ENCODE measurements at places on chromosomes 12 and 14.

DNA sequence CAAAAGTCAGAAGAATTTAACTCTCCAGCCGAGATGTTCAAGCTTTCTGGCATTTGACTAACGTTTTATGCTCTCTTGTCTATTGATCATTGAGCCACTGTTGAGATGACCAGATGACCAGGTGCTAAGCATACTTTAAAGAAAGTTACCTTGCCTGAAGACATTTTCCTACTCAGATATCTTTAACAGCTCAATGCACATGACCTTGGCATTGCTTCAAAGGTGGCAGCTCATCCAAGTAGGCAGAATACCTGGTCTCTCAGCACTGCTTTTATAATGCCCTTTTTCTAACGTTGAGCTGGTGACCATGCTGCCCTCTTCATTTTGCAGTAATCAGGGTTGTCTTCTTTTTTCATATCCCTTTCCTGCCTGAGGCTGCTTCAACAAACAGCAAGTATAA, 358.1 kb downstream of the RAD51B start:
- DNase-seq, result no peak

GRCh38 chr12:48985475-48985897, 7.4 kb downstream of the WNT1 start:
- DNase-seq, result no peak

- no peak for DNase-seq
These were observed 86.8 kb downstream of the SPRING1 start for GRCh38 chr12:116651089-116651488.

GRCh38 chr12:80056845-80057244, 42.5 kb upstream of the OTOGL start:
- no peak for DNase-seq

DNA sequence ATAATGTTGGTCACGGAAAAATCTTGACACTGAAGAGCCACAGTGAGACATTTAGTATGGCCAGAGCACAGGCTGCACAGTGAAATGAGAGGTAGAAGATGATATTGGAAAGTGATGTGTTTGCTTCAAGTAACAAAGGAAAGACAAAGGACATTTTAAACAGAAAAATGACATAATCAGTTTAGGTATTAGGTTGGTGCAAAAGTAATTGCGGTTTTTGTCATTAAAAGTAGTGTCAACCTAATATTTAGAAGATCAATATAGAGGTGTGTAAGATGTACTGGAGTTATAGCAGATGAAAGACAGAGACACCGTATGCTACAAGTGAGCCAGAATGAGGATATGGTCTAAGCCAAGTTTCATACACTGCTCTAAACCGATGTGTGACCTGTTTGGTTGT, 253.0 kb upstream of the PPFIA2 start:
- no peak for DNase-seq

DNA sequence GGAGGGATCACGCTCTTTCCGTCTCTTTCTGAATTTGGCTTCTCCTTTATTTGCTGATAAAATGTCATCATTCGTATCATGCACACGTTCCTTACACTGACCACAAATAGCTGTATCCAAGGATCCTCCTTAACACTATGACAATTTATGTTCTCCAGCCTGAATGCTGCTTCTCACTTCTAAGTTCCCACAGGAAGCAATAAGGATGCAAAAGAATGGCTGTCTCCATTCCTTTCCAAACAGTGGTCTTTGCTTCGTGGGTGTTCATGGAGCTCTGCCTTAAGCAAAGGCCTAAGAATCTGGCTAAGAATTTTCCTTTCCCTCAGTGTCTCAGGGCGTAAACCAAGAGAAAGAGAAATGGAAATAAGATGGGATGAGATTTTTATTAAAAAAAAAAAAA, 200.2 kb downstream of the ITPR2 start:
- no peak for DNase-seq

- DNase-seq, result no peak
These were observed 670 bp upstream of the BEGAIN start for GRCh38 chr14:100587763-100588411.

GRCh38 chr14:100738704-100739131, 12.0 kb downstream of the DLK1 start:
- DNase-seq, result no peak

DNA sequence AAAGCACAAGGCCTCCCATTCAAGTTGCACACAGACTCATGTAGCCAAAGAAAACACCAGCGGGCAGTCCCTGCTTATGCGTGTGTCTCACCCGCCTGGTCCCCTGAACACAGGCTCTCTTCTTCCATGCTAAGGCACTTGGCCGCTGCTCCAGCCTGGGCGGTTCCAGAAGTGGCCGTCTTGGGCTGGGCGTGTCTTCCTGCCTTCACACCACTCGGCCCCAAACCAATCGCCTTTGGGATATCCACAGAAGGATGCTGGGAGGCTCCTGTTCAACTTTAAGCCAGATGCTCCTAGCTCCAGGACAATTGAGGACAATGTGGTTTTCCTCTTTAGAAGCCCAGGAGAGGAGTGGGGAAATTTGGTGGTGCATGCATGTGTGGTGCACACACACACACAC, 2.2 kb downstream of the SCARB1 start:
- DNase-seq, result no peak

- no peak for DNase-seq
These were observed 148.8 kb downstream of the SLC41A2 start for GRCh38 chr12:104809251-104809650.

- DNase-seq, result no peak
These were observed 133.6 kb downstream of the PDE3A start for GRCh38 chr12:20501958-20502357.

GRCh38 chr12:111024205-111024801, 103.9 kb upstream of the MYL2 start:
- peak; percentile 17 for DNase-seq

DNA sequence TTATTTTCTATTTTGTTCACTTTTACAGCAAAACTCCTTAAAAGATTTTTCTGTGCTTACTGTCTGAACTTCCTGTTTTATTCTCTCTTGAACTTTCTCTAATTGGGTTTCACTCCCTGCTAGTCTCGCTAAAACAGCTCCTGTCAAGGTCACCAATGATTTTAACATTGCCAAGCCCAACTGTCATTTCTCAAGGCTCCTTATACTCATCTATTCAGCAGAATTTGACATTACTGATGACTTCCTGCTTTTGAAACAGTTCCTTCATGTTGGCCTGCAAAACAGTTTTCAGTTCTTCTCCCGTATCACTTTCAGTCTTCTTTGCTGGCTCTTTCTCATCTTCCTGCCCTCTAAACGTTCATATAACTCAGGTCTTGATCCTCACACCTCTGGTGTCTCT, 268.5 kb upstream of the USP15 start:
- DNase-seq, result peak; percentile 42

GRCh38 chr12:105813201-105813600, 325.6 kb downstream of the NUAK1 start:
- DNase-seq, result no peak

DNA sequence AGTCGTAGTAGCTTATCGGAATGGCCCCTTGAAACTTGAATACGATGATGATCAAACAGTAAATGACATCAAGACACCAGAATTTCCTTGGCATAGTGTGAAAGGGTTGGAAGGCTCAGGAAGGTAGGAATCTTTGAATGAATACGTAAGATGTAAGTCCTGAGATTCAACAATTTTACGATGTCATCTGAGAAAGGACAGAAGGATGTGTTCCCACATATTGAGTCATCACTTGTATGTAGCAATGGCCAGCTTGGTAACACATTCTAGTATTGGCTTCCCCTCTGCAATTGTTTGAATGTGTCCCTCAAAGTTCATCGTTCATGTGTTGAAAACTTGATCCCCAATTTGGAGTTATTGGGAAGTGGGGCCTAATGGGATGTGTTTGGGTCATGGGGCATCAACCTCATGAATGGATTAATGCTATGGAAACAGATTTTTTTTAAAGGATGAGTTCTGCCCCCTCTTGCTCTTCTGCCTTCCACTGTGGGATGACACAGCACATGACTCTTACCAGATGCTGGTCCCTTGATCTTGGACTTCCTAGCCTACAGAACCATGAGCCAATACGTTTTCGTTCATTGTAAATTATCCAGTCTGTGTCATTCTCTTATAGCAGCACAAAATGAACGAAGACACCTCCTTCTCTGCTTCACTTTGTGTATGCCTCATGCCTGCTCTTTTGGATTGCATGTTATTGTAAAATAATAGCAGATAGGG, 284.6 kb downstream of the BCAT1 start:
- DNase-seq, result no peak

DNA sequence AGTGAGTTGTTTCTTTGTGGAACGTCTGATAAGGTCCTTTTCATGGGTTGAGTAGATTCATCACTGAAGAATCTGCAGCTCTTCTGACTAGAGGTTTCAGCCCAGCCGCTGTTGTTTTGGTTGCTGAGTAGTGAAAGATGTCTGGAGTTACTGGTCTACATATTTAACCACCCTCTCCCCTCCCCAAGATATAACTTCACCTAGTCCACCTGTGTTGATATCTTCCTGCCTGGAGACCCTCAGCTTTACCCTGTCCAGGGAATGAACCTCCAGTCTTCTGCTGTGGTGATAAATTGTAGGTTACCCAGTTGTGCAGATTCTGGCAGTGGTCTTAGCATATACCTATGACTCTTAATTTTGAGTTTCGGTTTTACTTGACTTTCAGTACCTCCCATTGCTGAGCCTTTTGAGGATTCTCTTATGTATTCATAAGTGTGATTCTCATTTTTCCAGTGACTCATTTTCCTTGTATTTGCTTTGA, 62.9 kb downstream of the CCDC91 start:
- no peak for DNase-seq

DNA sequence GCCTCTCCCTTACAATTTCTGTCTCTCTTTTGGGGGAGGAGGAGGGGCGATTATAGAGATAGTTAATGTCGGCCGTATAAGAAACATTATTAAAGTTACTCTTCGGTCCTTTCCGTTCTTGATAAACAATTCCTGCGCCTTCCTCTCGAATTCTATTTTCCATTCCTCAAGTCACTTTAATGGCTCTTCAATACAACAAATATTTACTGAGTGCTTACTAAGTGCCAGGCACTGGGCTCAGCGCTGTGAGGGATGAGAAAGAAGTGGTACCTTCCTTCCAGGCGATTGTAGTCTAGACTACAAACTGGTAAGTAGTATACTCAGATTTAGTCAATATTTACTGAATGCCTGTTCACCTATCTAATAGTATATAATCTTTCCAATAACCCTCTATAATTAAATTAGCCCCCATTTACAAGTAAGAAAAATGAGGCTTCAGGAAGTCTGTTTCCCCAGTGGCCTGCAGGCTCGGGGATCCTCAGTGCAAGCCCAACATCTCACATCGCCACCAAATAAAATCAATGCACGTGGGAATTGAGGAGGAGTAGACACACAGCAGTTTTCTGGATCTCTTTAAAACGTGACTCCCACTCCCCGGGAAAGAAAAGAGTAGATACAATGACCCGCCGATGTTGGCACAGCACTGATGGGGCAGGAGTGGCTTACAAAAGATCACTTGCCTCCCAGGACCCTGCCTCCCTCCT, 589 bp upstream of the ZNF219 start:
- DNase-seq, result no peak

- DNase-seq, result no peak
These were observed 36.1 kb downstream of the EID3 start for GRCh38 chr12:104339663-104340062.

GRCh38 chr14:95432144-95433093, 84.0 kb downstream of the SYNE3 start:
- no peak for DNase-seq

DNA sequence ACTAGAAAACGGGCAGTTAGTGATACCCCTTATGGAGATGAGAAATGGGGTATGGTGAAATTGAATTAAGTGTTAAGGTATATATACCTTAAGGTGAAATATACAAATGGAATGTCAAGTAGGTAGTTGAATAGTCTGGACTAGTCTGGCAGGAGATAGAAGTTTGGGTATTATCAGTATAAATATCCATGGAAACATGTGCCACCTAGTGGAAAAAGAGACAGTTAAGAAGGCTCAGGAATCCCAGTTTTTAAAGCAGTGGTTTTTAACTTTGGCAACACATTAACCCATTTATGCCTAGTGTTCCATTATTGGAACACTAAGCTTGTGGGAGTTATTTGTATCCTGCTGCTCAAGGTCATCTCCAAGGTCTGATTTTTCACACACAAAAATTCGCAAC, 38.6 kb upstream of the TPH2 start:
- DNase-seq, result no peak

- no peak for DNase-seq
These were observed 31.6 kb downstream of the KRT80 start for GRCh38 chr12:52160200-52160599.

DNA sequence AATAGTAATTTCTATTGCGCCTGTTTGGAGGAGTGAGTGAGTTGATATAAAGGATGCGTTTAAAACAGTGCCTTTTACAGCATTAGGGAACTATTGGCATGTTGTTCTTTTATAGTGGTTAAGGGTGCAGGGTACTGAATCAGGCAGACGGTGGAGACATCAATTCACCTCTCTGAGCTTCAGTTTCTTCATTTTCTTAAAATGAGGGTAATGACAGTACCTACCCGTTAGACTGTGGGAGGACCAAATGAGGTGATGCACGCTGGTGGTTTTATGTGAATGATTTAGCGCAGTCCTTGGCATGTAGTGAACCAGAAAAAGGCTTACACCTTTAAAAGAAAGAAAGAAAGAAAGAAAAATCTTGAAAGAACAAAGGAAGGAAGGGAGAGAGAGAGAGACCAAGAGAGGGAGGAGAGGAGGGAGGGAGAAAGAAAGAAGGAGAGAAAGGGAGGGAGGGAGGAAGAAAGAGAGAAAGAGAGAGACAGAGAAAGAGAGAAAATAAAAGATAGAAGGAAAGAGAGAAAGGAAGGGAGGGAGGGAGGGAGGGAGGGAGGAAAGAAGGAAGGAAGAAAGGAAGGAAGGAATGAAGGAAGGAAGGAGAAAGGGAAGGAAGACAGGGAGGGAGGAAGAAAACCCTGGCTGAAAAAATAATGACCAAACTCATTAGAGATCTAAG, 22.2 kb upstream of the CCND2 start:
- DNase-seq, result no peak

DNA sequence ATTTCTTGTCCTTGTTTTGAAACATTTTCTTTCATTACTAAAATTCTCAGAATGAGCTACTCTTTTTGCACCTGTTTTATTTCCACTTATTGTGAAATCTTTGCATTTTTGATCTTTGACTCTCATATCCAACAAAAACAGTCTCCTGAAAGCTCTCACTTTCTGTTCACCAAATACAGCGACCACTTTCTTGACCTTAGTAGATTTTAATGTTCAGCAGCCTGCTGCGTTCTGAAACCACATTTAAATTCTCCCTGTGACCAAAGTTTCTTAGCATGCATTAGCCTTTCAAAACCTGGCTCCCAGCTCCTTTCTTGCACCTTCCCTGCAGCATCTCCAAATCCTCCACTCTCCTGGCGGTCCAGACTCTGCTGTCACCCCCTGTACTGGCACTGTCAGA, 404.4 kb upstream of the PDE3A start:
- no peak for DNase-seq
